ENCODE measurements at places on chromosomes 7 and 10.

DNA sequence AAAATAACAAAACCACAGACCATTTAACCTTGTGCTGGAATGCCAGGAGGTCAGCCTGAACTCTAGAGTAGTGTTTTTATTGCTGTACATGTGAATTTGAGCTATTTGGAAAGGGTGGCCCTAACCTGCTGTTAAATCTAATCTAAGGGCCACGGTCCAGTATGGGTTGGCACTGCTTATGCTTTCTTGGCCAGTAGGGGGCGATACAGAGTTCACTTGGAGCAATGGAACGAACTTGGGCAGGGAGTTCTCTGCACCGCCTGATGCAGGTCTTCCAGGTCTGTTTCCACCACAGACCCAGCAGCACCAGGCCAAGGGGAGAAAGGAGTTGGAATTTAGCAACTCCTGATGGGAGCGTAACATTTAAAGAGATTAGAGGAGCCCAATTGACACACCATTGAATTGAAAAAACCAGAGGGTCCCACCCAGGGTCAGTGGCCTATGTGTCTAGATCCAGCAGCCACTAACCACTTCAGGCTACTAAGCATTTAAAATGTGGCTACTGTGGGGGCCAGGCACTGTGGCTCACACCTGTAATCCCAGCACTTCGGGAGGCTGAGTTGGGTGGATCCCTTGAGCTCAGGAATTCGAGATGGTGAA lies 75.7 kb upstream of the EFCAB10 start:
- peak; percentile 57 for DNase-seq

DNA sequence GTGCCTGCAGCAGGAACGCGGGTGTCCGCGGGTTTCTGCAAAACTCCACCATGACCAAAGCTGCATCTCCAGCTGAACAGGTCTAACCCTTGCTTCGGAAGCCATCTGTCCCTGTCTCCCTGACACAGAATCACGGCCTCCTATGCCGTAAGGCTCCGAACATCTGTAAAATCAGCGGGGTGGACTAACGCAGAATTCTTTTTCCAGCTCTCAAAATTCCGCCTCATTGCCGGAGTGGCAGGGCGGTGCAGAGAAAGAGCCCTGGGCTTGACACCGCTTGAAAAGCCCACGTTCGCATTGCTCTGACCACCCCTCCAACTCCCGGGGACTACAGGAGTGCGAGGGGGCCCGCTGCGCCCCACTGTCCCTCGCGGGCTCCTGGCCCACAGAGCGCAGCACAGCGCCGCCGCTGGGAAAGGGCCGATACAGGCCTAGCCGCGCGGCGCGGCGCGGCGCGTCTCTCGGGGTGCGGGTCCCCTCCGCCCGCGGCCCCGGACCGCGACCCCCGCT lies 409 bp downstream of the DNMBP start:
- peak; percentile 87 for DNase-seq

DNA sequence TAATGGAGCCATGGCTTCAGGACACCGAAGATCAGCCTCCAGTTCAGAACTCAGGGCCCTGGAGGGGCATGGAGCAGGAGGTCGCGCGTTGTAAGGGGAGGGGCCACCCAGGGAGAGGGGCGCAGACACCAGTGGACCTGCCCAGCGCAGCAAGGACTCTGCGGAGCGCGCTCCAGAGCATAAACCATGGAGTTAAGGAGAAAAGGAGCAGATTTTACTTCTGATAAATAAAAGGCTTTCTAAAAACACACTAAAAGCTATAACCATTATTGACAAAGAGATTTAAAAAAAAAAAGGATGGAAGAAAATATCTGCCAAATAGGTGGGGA lies 10.5 kb downstream of the CALY start:
- DNase-seq: no peak

DNA sequence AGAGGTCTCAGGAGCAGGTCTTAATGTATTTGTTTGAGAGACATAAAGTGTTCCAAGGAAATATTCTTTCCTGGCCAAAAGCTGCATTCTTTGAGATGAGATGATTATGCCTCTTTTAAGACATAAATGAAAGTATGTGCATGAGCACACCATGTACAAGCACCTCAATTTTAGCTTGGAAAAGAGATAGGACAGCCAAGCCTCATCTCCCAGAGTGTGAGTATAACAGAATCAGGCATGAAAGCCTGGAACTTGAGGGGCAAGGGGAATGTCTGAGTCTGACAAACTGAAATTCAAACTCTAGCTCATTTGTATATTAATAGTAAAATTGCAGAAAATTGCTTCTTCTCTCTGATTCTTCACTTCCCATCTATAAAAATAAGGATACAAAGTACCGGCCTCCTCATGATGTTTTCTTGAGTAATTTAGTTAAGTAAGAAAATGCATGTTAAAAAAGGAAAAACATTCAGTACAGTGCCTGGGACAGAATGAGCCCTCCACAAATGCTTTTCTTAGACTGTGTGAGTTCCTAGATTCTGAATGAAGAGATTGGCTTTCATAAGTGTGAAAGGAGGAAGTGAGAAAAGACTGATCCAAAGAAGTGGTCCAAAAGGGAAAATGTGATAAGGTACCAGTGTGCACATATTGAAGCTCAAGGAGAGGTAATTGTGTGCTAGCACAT lies 1260.9 kb upstream of the SORCS1 start:
- DNase-seq: no peak

- no peak for DNase-seq
These were observed 14.7 kb upstream of the CAMK2G start for GRCh38 chr10:73889014-73889413.

GRCh38 chr7:2357165-2357564 lies 2.5 kb downstream of the EIF3B start:
- DNase-seq: no peak

DNA sequence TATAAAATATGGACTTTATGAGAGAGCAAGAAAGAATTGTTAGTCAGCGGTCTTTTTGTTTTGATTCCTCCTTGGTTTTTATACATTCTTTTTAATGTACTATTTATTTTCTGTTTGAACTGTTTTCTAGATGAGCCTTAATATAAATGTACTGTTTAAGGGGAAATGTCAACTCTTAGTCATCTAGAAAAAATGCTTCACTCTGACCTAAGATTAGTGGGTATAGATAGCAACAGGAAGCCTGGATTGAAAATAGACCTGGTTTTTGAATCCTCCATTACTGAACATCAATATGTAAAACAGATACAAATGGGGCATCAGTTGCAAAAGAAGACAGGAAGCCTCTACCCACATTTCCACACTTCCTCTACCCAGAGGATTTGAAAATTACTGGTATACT lies 87.8 kb downstream of the CHRM2 start:
- DNase-seq: no peak

DNA sequence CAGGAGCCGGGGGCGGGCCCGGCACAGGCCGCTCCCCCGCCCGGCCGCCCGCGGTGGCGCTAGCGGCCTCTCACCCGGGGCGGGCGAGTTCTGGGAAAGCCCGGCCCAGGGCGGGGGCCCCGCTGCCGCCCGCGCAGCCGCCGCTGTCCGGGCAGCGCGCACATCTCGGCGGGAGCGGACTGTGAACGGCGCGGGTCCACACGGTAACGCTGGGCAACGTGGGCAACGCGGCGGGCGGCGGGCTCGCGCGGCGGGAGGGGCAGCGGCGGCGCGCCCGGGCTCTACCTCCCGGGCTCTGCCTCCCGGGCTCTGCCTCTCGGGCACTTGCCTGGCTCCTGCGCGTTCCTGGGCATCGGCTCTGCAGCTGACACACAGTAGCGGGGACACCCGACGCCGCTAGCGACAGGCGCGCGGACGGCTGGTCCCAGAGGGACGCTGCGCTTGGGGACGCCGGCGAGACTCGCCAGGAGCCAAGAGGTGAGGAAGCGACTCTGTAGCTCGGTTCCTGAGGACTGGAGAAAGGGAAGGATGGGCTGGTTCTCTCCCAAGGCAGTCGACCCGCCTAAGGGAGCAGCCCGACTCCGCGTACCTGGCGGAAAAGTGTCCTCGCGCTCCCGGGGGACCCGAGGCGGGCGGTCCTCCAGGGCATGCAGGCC lies at the start of gene PLCE1:
Gene PLCE1, plus strand, starts transcription at position 150 of the 656 bp plus-strand sequence. CDS start 37,116 bp downstream, outside the sequence.
- DNase-seq: peak; percentile 82

GRCh38 chr7:991729-992656 lies 9.0 kb downstream of the CYP2W1 start:
- DNase-seq: no peak

DNA sequence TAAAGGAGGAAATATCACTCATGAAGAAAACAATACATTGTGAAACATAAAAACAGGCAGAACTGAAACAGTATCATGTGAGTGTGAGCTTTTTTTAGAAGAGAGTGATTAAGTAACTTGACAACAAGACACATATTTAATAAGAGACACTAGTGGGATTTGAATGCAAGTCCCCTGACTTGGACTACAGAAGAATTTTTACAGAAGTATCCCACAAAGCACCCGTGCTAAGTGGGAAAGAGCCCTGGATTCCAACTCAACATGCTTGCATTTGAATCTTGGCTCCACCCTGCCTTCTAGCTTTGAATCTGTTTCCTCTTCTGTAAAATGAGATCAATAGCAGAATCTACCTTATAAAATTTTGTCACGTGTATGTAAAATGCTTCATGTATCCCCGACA lies 166.2 kb downstream of the ZNF365 start:
- DNase-seq: no peak

GRCh38 chr10:80996615-80997193 lies 459.0 kb downstream of the SH2D4B start:
- DNase-seq: no peak

DNA sequence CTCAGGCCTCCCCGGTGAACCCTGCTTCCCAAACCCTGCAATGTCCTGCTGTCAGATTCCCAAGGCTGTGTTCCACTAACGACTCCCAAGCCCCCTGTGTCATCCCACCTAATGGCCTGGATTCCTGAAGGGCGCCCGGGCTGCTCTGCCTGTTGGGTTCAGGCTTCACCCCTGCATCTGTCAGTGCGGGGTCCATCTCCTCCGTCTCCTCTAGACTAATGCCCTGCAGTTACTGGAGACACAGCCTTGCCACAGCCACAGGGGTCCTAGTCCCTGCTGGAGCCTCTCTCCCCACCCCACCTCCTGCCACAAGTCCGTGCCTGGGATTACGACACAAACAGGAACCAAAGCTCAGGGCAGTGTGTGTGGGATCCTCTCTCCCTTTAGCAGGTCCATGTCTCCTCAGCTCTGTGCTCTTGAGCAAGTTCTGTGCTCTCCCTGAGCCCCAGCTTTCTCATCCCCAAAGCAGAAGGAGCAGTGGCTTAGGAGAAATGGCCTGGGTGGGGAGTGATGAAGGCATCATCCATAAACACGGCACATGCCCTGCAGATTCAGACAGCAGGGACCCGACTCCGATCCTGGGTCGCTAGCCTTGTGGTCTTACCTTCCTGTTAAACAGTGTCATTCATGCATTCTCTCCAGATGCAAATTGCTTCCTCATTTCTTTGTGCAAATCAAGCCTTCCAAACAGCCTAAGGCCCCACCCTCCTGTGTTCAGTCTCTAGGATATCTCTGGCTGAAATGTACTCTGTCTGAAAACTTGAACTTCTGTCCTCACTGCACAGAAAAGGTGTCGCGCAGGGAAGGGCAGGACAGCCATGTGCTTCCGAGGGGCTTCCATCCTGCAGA lies 8.2 kb upstream of the RBP3 start:
- no peak for DNase-seq

- no peak for DNase-seq
These were observed 24.6 kb upstream of the SH2D4B start for GRCh38 chr10:80513106-80513505.
